ENCODE measurements at places on chromosomes 7 and 10. TPM values are rescaled to one million over a fixed set of nuclear protein-coding genes. Genes with fewer than 3 reads are reported as not detected.

The NKX6-2 gene
- not detected for total RNA-seq

The DEPP1 gene
- 0.44 TPM for total RNA-seq

The JAKMIP3 gene
- total RNA-seq, result 0.42 TPM

The SPDYE11 gene
- not detected for total RNA-seq

- H3K4me1 ChIP-seq, result peaks cover 6% of the 10 kb centered on the region
- peak; percentile 14 for DNase-seq
- H3K27me3 ChIP-seq, result peaks cover 10% of the 10 kb centered on the region
- no peaks in the 10 kb centered on the region for H3K36me3 ChIP-seq
These were observed 4.3 kb upstream of the YKT6 start for GRCh38 chr7:44196450-44196872.

DNA sequence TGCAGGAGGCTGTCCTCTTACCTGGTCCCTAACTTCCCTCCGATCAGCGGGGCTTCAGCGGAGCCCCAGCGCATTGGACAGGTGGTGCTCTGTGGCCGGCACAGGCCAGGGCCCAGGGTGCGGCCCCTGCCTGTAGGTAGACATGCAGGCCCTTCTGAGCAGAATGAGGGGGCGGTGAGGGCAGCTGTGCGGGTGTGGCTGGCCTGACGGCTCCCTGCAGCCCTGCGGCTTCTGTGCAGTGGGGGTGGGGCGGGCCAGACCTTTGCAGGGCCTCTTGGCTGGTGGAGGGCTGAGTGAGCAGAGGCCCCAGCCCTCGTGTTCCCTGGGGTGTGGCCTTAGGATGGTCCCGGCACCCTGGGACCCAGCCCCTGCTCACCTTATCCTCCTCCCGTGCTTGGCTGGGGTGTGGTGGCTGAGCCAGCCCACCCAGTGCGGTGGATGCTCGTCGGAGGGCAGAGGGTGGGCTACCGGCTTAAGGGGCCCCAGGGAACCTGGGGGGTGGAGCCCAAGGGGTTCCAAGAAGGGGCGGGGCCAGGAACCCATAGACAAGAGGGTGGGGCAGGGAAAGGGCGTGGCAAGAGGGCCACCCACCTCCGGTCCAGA is 175.2 kb upstream of the TNRC18 start:
- no peak for DNase-seq
- H3K4me3 ChIP-seq, result no peak overlapping the region
- H3K27me3 ChIP-seq, result peaks cover 4% of the 10 kb centered on the region
- H3K27ac ChIP-seq, result no peak overlapping the region
- H3K4me1 ChIP-seq, result peaks cover 28% of the 10 kb centered on the region

- H3K4me3 ChIP-seq, result no peak overlapping the region
- no peak overlapping the region for H3K27ac ChIP-seq
- no peaks in the 10 kb centered on the region for H3K36me3 ChIP-seq
- DNase-seq, result no peak
These were observed 42.7 kb downstream of the PLAU start for GRCh38 chr10:73953665-73954064.

DNA sequence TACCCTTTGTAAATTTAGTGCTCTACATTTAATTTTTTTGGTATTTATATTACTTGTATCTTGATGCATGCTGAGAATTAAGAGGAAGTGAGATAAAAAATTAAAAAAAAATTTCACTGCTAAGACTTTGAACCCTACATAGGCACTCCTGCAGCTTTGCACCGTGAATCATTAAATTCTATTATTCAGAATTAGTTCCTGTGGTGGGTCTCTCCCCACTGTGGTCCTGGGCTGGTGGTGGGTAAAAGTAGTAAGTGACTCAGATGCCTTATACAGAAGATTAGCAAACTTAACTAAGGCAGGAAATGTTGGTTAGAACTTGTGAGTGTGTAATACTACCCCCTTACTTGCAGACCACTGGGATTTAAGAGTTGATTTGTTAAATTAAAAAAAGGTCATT is 72.6 kb downstream of the AP3M1 start:
- peaks cover 15% of the 10 kb centered on the region for H3K36me3 ChIP-seq

GRCh38 chr7:47441796-47442604 is 139.9 kb downstream of the TNS3 start:
- H3K27ac ChIP-seq, result no peak overlapping the region
- DNase-seq, result no peak
- no peaks in the 10 kb centered on the region for H3K27me3 ChIP-seq
- H3K36me3 ChIP-seq, result no peaks in the 10 kb centered on the region
- no peaks in the 10 kb centered on the region for H3K4me1 ChIP-seq

DNA sequence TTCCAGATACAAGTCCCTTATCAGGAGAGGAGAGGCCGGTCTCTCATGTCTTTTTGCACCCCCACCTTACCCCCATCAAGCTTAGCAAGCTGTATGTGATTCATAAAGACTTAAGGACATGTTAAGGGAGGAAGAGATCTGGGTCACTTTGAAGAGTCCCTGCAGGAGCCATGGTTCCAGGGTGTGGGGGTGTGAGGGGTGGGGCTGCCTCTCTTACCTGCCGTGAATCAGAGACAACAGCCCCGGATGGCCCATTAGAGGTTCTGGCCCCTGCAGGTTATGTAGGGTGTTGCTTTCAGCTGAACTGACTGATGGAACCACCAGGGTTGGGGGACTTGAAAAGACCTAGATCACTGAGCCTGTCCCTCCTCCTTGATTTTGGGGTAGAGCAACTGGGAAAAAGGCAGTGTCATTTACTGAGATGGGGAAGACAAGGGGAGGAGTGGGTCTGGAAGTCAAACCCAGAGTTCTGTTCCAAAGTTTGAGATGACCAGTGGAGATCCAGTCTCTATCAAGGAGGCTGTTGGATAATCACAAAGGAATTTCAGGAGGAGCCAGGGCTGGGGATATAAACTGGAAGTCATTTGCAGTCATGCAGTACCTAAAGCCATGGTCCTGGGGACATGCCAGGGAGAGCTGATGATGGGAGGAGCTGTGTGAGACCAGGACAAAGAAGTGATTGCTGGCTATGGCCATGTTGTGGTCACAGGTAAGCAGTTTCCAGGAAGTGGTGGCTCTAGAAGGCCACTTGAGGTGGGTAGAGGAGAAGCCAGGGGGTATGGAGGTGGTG is 23.1 kb downstream of the ADAMTS14 start:
- H3K4me1 ChIP-seq, result no peaks in the 10 kb centered on the region
- no peak overlapping the region for H3K27ac ChIP-seq
- no peaks in the 10 kb centered on the region for H3K36me3 ChIP-seq
- no peaks in the 10 kb centered on the region for H3K27me3 ChIP-seq

All from CD4-positive, CD25-positive, alpha-beta regulatory T cell (primary cell).